ENCODE measurements at places on chromosomes 16 and 17.
A peak's percentile ranks its signal among the peaks of the same experiment; 100 is the strongest.

DNA sequence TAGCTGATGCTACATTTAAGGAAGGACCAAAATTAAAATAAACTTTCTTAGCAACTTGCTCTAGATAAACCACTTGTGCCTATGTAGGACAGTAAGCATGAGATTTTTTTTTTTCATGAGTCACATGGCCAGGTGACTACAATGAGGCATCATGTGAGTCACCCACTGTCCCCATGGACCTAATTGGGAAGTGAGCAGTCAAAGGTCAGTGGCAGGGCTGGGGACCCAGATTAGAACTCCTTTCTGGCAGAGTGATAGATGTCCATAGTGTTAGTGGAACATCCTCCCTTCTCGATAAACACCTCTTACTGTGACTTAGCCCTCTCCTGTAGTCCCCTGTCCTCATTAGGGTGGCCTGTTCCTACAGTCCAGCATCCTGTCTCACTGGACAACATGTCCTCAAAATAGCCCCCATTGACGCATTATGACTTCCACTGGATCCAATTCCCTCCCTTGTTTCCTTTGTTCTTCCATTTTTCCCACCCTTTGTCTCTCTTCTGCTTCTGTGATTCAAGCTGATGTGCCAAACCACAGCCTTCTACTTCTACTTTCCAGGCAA, 12.4 kb downstream of the ITGB3 start:
- no peak for DNase-seq

- DNase-seq, result no peak
Measured at GRCh38 chr16:88007321-88007731, 56.1 kb downstream of the BANP start.

DNA sequence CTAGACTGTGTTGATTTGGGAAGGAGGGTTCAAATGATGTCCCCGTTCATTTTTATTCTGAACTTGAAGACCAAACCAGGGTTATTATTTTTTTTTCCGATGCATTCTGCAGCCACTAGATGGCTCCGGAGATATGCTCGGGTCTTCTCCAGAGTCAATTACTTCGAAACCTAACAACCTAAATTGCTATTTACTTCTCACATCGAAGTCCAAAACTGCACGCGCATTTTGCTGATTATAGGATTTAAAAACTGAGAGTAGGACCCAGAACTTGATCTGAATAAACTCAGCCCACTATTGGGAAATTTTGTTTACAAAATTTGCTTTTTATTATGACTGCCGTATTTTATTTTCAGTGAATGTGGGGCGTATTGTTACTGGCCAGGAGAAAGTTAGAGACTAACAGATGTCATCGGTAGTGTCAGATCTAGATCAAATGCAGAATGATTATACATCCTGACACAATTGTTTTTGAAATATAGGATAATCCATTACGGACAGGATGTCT, 263.8 kb downstream of the HS3ST3A1 start:
- DNase-seq, result peak; percentile 55

- DNase-seq, result no peak
Measured at GRCh38 chr17:27247958-27248342, 46.0 kb upstream of the WSB1 start.

GRCh38 chr17:73552300-73553048, 91.8 kb downstream of the SDK2 start:
- DNase-seq, result no peak

DNA sequence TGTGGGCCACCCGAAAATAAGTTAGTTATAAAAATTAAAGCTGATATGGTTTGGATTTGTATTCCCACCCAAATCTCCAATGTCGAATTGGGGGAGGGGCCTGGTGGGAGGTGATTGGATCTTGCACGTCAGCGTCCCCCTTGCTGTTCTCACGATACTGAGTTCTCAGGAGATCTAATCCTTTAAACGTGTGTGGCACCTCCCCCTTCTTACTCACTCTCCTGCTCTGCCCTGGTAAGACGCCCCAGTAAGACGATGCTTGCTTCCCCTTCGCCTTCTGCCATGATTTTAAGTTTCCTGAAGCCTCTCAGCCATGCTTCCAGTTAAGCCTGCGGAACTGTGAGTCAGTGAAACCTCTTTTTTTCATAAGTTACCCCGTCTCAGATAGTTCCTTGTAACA, 35.4 kb downstream of the SYCE1L start:
- no peak for DNase-seq

DNA sequence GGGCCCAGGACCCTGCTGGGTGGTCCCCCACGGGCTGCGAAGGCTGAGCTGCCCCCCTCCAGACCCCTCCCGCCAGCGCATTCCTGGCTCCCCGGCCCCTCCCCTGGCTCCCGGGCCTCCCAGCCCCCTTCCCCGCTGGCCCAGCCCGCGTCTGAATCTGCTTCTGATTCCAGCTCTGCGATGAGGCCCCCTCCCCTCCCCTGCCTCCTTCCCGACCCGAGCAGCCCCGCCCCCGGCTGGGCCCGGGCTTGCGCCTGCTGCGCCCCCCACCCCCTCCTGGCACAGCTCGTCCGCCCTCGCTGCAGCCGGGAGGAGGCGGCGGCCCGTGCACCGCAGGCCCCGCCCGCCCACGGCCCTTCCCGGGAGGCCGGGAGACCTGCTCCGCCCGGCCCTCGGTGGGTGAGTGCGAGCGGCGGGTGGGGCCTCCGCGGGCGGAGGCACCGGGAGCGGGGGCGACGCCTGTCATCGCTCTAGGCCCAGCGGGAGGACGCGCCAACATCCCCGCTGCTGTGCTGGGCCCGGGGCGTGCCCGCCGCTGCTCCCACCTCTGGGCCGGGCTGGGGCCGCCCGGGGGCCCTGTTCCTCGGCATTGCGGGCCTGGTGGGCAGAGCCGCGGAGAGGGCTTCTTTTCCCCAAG, at the start of gene NTN3:
Gene NTN3, plus strand, starts transcription at position 282 of the 637 bp plus-strand sequence. CDS start 405 bp downstream, outside the sequence.
- peak; percentile 68 for DNase-seq

GRCh38 chr16:4369007-4369733, 2.5 kb upstream of the VASN start:
- DNase-seq, result peak; percentile 67

DNA sequence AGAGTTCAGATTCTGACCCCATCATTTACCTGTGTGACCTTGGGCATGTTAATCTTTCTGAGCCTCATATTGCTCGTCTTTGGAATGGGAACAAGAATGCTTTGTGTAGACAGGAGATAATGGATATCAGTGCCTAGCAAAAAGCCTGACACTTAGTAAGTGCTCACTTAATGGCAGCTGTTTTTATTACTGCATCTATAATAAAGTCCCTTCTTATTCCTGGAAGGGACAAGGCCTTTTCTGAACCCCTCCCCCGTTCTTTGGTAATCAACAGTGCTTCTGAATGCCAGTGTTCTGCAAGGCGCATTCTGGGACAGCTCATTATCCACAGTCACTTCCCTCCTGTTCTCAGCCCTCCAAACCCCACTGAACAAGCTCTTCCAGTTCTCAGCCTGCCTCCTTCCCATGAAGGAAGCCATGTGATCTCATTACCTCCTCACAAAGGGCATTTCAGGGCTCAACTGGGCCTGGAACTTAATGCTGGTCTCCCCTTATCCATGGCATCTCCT, 25.1 kb upstream of the SUPT4H1 start:
- DNase-seq, result no peak

- DNase-seq, result peak; percentile 92
Measured at GRCh38 chr16:57084257-57084770, 8.1 kb upstream of the CPNE2 start.

DNA sequence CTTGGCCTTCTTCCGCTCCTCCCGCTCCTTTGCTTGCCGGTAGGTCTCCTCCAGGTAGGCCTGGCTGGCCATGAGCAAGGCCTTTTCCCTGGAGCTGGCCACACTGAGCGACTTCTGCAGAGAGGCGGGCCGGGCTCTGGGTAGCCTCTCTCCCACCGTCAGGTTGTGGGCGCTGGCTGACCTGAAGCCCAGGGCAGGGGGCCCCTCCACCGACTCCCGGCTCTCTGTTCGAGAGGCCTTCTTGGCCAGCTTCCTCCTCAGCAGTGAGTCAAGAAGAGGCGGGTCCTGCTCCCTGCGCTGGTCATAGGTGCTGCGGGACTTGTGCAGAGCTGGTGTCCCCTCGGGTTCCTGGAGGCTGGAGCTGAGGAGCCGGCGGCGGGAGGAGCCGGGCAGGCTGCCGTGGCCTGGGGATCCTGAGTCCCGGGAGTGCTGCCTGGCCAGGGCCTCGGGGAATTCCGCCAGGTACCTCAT, 12.8 kb downstream of the GPR179 start:
- no peak for DNase-seq

- DNase-seq, result no peak
Measured at GRCh38 chr17:4436846-4437245, 3.1 kb downstream of the SPNS3 start.

DNA sequence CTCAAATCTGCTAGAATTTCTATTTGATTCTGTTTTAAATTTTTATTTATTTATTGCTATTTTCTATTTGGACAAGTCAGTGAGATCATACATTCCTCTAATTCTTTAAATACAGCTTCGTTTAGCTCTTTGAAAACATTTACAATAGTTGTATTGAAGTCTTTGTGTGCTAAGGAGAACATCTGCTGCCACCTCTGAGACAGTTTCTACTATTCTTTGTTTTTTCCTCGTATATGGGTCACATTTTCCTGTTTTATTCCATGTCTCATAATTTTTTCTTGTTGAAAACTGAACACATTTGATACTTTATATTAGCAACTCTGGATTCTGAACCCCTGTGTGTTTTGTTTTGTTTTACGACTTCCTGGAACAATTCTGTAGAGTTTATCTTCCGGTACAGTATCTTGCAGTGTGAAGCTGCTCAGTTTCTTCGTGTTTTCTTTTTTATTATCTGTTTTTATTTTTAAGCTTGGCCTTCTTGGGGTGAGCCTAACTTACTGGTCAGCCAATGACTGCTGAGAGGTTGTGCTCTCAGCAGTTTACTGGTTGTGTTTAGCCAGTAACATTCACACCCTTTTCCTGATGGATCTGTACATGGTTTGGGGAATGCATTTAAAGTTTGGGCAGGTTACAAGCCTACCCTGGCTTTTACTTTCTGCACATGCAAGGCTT, 99.0 kb downstream of the CA4 start:
- no peak for DNase-seq

- no peak for DNase-seq
Measured at GRCh38 chr17:72193391-72194106, 72.7 kb downstream of the SOX9 start.

GRCh38 chr16:12262454-12263180, 286.1 kb downstream of the SNX29 start:
- no peak for DNase-seq

GRCh38 chr17:29012535-29012934, 6.7 kb upstream of the SEZ6 start:
- no peak for DNase-seq

GRCh38 chr17:74427048-74427762, 4.7 kb upstream of the GPRC5C start:
- no peak for DNase-seq

DNA sequence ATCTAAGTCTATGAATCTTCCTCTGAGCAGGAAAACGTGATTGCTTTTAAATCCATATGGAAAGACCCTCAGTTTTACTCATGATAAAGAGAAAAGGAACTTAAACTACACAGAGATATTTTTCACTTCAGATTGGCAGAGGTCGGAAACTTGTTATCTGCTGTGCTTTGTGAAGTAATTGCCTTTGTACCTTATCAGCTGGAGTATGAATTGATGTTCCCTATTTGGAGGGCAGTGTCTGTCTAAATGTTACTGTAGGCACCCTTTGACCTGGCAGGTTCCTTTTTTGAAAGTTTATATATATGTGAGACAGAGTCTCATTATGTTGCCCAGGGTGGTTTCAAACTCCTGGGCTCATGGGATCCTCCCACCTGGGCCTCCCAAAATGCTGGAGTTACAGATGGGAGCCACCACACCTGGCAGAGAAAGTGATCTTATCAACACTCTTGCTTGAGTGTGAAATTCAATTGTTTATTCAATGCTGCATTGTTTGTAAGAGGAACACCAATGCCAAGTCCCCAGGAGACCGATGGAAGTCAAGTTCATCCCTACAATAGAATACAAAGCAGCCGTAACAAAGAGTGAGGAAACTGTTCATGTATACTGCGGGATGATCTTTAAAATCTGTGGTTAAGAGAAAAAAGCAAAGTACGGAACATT, 52.3 kb downstream of the ABCC1 start:
- no peak for DNase-seq

DNA sequence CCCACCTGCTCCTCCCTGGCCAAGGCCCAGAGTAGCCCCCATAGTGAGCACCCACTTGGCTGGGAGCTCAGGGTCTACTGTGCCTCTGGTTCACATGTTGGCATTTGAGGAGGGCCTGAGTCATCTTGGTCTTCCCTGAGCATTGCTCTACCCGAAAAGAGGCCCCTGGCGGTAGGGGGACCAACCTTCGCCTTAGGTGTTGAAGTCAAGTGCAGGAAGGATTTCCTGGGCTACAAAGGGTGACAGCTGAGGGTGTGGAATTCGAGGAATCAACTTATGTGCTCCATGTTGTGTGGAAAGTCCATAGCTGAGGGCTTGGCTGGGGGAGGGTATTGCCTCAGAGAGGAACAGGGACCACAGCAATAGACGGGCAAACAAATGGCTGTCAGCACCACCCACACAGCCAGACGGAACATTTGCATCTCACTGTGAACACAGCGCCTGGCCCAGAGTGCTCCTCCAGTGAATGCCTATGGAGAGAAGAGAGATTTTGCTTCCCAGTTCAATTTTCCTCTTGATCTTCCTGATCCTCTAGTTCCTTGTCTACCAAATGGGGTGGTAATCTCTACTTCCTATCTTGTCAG, 35.6 kb upstream of the NGFR start:
- no peak for DNase-seq

- DNase-seq, result no peak
Measured at GRCh38 chr17:40510328-40510648, 8.9 kb upstream of the TNS4 start.

DNA sequence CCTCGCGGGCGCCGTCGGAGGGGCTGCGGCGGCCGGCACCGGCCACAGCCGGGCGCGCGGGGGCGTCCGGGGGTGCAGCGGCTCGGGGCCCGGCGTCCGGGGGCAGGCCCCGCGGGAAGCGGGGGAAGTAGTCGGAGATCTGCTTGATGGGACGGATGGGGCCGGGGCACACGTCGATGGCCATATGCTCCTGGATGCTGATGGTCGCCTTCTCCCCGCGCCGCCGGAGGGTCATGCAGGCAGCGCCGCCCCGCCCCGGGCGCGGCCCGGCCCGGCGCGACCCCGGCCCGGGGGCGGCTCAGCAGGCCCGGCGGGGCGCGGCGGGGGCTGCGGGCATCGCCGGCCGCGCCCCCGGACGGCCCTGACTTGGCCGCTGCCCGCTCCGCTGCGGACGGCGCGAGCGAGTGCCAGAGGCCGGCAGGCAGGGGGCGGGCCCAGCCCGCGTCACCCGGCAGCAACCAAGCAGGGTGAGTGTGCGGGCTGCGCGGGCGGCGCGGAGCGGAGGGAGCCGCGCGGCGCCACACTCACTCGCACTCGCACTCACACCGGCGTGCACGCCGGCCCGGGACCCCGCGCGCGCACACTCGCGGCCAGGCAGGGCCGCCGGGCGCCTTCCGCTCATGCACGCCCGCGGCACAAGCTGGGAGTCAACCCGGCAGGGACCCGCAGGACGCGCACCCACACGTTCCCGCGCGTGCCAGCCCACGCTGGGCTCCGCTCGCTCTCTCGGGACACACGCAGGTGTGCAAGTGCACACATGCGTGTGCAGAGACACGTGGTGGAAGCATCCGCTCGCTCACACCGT, at the start of gene DOC2B:
Gene DOC2B, minus strand, starts transcription at position 406 of the 805 bp plus-strand sequence. Its CDS starts 171 bp downstream, at position 235.
- peak; percentile 84 for DNase-seq

All from GM03348 (cell line).